ENCODE measurements at places on chromosomes 7 and 10.
A peak's percentile ranks its signal among the peaks of the same experiment; 100 is the strongest.

DNA sequence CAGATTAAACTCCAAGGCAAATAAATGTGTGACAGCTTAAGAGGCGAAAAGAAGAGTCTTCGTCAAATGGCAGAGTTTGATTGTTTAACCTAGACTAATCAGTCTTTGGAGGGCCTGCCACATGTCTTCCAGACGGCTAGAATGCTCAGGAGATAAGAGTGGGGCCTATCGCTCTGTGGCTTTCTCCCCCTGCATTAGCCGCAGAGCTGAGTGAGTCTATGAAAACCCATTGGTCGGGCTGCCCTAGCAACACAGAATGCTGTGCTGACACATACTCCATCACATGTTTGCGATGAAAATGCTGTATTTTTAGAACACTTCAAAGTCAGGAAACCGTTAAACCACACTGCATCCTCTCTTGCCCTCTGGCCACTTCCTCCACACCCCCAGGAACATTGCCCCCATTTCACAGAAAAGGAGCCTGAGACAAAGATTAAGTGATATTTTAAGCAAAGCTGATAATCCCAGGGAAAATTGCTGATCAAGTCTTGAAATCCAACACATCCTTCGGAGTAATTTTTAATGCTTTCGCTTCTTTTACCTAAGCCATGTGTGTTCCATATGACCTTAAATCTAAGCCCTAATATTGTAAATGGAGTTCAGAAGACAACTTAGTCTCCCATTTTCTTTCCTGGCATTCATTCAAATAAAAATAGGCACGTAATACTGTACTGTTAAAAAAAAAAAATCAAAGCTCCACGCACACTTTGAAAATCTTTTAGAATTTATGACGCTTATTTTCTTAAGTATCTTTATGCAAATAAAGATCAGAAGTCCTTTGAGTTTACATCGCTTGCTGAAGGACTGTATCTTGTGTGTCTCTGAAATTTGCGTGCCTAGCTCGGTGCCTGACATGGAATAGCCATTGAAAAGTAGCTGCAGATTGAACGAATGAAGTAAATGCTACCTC, 161.2 kb downstream of the CELF2 start:
- DNase-seq = peak; percentile 77

DNA sequence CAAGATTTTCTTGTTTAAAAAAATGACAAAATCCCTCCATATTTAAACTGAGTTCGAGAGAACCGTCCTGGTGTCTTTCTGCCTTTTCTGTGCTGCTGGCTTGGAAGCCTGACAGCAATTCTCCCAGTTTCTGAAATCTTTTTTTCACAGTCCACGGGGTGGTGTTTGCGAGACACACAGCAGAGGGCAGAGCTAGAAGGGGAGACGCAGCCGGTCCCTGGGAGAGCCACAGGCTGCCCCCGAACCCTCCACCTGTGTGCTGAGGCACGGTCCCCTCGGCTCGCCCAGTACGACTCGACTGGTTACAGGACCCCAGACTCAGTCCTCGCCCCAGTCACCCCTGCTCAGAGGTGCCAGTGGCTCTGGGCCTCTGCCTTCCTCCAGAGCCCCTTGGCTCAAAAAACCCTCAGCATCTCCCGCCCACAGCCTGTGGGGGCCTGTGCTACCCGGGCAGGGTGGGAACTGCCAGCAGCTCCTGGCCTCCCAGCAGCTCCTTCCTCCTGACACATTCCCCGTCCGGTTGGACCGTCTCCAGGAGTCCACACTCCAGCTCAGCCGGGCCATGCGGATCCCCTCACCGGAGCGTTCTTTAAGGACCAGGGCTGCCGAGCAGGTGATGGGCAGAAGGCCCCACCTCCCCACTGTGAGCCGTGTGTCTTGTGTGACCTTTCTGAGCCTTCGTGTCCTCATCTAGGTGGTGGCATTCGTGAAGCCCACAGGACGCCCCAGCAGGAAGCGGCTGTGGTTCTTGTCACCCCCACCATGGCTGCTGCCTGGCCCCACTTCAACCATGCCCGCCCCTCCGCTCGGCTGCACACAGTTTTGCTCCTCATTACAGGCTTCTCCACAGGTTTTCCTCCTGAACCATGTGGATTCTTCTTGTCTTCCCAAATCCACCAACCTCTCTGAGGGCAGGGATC, 52.3 kb upstream of the EN2 start:
- DNase-seq = no peak

GRCh38 chr7:158649279-158649678, 55.3 kb downstream of the NCAPG2 start:
- DNase-seq = no peak

DNA sequence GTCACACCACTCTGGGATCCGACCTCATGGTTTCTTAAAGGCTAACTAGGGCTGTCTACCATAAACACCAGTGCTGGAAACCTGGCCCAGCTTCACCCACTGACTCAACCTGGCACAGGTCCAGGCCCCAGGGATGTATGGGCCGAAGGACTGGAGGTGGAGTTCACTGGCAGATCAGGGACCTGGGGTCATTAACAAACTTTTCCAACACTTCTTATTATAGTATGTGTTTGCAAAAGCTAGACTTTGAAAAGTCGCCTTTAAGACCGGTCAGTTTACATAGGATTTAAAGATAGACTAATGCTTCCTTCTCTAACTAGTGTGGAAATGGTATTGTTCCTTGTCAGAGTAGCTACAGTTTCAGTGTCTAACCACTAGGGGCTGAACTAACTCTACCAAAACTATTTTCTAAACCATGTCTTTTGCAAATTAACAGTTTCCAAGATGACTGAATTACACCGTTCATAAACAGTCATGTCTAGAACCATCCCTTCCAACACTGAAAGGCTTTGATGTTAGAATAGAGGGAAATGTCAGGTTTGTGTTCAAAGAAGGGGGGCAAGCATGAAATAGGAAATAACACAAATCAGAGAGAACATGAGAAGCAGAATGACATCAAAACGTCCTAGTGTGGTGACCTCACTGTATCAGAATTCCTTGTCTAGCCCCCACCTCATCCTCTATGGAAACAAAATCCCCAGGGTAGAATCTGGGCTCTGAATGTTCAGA, 29.7 kb downstream of the STN1 start:
- DNase-seq = no peak

DNA sequence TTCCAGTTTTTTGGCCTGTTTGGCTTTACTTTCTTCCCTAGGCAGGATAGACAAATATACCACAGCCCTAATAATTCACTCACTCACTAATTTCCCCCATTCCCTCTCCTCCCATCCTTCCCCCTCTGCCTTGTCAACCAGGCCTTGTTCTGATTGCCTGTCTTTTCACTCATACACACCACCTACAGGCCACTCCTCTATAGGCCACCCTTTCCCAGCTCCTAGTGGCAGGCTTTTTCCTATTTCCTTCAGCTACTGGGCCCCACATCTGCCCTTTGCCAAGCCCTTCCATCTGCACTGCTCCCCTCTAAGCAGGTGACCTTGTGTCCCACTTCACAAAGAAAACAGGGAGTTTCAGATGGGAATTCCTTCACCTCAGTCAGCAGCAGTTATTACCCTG, 59.8 kb upstream of the MSRB2 start:
- no peak for DNase-seq

- DNase-seq = no peak
Observed at GRCh38 chr10:79430936-79431335, 14.5 kb downstream of the ZCCHC24 start.

DNA sequence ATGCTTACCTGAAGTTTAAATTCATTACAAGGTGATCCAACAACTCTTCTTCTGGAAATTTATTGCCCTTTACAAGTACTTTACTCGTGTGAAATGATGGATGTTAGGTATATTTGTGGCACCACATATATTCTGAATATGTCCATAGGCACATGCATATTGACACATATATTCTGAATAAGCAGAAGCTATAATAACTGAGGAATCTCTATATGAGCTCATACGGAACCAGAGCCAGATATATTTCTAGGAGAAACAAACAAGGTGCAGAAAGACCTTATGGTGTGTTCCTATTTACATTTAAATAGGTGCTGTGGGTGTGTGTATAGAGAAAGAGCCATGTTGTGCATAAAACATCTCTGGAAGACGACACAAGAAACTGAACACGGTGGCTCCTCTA, 456.1 kb upstream of the NPVF start:
- no peak for DNase-seq

- DNase-seq = peak; percentile 24
Observed at GRCh38 chr10:50396491-50397311, 145.4 kb upstream of the ASAH2 start.

DNA sequence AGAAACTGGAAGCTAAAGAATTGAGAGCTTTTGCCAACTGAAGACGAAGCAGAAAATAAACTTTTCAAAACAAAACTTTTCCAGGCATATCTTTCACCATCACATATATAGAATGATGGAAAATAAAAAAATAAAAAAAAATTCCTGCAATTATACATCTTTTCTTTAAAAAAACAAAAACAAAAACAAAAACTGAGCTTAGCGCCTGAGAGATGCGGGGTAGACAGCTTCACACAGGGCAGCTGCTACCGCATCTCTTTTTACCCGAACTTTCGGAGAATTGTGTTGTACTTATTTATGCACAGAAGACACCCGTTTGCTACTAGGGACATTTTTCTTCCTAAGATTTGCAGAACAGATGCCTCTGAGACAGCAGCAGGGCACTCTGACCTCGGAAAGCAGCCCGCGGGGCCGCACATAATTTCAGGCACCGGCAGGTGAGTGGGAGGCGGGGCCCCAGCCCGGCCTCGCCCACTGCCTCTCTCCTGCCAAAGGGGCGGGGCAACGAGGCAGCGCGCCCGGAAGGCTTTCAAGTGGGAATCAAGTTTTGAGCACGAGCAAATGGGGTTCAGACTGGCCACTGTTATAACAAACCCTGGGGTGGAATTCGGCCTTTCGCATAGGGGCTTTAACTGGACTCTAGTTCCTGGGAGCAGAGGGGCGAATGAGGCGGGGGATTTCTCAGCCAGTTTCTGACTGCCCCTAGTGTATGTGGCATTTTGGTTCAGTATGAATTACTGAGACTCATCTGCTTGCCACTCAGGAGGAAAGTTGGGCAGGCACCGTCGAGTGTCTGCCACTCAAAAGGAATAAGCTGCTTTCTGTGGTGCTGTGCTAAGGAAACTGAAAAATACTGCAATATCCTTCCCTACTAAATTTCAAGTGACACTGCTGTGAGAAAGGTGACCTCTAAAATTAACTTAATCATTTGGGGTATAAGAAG, 18.5 kb upstream of the FAM133B start:
- no peak for DNase-seq

GRCh38 chr7:36132012-36132411, 21.0 kb upstream of the EEPD1 start:
- DNase-seq = no peak

- no peak for DNase-seq
Observed at GRCh38 chr7:155862123-155862892, 50.0 kb upstream of the SHH start.

DNA sequence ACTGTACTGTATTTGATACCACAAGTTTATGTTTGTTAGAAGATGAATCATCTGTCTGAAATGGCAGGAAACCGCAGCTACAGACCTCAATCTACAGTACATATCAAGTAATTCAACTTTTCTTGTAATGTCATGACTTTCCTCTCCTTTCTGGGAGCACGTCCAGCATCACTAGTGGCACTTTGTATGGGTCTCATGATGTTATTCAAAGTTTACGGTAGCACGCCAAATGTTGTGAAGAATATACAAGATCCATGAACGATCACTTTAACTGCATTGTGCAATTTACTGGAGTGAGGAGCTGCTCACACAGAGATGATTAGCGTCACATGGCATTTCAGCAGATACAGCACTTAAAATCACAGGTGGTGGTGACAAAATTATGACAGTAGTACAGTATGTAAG, 257.8 kb upstream of the GNAI1 start:
- DNase-seq = no peak

GRCh38 chr10:91164520-91165065, 55.9 kb upstream of the PCGF5 start:
- DNase-seq = no peak

DNA sequence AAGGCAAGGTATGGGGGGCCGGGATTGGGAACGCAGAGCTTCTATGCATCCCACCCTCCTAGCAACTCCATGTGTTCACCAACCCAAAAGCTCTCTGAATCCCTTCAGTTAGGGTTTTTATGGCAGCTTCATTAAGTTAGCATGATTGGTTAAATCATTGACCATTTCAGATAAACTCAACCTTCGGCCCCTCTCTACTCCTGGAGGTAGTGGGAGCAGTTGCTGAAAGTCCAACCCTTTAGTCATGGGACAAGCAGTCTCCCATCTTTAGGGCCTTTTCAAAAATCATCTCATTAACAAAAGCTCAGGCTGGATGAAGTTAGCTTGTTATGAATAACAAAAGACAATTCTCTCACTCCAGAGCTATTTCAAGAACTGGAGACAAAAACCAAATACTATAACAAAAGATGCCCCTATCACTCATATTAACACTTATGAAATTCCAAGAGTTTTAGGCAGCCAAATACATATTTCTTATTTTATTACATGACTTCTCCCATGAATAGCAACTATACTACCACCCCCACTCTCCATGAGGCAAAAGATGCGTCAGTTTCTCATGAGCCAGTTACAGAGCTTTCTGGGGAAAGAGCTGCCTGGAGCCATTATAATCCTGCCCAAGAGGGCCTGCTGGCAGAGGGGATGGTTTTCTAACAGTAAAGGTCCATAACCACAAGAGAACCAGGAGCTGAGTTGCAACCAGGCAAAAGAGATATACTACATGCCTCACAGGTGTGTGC, 44.6 kb downstream of the SLC16A12 start:
- no peak for DNase-seq

DNA sequence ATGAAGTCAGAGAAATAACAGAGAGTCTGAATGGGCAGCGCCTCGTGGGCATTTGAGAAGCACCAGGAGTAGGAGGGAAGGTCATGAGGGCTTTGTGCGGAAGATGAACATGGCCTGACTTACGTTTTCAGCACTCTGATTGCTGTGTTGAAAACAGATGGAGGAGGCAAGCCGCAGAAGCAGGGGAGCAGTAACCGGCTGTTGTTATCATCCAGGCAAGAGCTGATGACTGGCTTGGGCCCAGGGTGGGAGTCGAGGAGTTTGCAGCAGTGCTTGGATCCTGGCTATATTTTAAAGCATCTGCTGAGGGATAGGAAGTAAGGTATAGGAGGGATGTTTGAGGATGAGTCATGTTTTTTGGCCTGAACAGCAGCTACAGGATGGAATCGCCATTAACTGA, 12.7 kb upstream of the PDLIM1 start:
- no peak for DNase-seq

DNA sequence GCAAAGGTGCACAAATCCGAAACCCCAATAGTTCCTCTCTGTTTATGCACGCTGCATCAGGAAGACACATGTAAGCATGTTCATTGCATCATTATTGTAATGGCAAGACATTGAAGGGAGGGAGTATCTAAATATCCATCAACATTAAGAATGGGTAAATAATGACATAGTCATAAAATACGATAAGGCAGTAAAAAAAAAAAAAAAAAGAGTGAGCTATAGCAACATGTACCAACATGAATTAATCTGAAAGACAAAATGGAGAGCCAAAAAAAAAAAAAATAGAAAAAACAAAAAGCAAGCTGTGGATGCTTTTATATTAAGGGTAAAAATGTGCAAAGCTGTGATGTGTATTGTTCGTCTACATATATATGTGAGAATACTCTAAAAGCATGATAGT, 70.2 kb upstream of the ABLIM1 start:
- DNase-seq = no peak

GRCh38 chr10:118151461-118151860, 104.7 kb upstream of the RAB11FIP2 start:
- no peak for DNase-seq

Data from stimulated activated CD4-positive, alpha-beta T cell treated with anti-CD3 and anti-CD28 coated beads, Interleukin-12 subunit alpha, Interleukin-12 subunit beta, amount 100 ng/mL, for 48 hours (primary cell).